Sigmoid colon (tissue), 7 donors: ENCODE measurements at places on chromosomes 1 and 21. TPM values are rescaled to one million over a fixed set of nuclear protein-coding genes. Genes with fewer than 3 reads are reported as not detected.

The AKNAD1 gene
- total RNA-seq, result 0.82 TPM

The LCE2C gene
- total RNA-seq, result not detected

The CRYAA gene
- not detected for total RNA-seq

The DCST1 gene
- not detected for total RNA-seq

The SH2D5 gene
- total RNA-seq, result not detected

DNA sequence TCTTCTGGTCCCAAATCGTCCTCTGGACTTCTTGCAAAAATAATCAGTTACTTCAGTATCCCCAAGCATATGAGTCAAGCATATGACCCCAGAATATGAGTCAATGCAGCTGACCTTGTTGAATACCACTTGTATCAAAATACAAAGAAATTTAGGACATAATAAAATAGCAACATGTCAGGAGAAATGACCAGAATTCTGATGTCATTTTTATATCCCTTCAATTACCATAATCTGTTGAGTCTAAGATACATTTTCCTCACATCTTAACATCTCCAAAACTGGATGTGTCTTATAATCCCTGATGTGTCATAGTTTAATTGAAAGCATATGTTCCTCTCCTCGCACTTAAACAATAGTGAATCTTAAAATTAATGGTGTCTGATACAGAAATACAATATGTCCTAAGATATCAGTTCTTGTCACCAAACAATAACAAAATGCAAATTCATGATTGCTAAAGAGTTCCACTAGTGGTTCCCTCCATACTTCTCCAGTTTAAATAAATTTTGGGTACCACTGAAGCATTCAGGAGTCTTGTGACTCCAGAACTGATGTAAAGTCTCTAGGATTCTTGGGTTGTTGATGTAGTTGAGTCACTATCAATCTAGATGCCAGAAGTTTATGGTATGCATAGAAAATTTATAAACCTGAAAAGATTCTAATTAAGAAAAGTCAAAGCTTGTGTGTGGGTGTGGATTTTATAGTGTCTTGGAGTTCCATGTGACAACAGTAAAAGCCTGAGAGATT lies 41.8 kb downstream of the KIFAP3 start:
- no peak overlapping the region for H3K27ac ChIP-seq
- no peaks in the 10 kb centered on the region for H3K4me1 ChIP-seq
- H3K4me3 ChIP-seq, result no peak overlapping the region
- H3K36me3 ChIP-seq, result no peaks in the 10 kb centered on the region
- no peaks in the 10 kb centered on the region for H3K27me3 ChIP-seq
- DNase-seq, result no peak

DNA sequence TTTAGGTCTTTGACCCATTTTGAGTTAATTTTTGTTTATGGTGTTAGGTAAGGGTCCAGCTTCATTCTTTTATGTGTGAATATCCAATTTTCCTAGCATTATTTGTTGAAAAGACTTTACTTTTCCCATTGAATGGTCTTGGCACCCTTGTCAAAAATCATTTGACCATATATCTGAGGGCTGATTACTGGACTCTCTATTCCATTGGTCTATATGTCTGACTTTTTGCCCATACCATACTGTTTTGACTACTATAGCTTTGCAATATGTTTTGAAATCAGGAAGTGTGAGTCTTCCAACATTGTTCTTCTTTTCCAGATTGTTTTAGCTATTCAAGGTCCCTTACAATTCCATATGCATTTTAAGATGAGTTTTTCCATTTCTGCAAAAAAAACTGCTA lies 11.4 kb upstream of the CCSAP start:
- H3K4me1 ChIP-seq, result no peaks in the 10 kb centered on the region
- H3K27ac ChIP-seq, result no peak overlapping the region
- H3K4me3 ChIP-seq, result no peak overlapping the region
- no peaks in the 10 kb centered on the region for H3K36me3 ChIP-seq

DNA sequence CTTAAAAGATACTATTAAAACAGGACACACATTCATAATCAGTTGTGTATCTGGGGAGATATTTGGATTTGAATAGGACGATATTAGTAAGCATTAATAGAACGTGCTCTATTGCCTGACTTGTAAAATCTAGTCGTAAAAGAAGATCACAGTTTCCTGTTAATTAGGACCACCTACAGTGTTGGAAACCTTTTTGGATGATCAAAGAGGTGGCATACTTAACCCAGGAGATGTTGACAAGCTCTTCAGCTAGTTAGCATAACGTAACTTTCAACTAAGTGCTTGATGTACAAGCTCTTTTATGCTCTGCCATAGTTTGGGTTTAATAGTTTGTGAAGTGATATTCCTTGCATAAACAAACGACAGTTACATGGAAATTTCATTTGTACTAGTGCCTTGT lies 293.3 kb upstream of the NR5A2 start:
- H3K4me3 ChIP-seq, result no peak overlapping the region
- H3K36me3 ChIP-seq, result no peaks in the 10 kb centered on the region
- H3K4me1 ChIP-seq, result no peaks in the 10 kb centered on the region
- no peak for DNase-seq
- H3K27ac ChIP-seq, result no peak overlapping the region
- H3K27me3 ChIP-seq, result no peaks in the 10 kb centered on the region

DNA sequence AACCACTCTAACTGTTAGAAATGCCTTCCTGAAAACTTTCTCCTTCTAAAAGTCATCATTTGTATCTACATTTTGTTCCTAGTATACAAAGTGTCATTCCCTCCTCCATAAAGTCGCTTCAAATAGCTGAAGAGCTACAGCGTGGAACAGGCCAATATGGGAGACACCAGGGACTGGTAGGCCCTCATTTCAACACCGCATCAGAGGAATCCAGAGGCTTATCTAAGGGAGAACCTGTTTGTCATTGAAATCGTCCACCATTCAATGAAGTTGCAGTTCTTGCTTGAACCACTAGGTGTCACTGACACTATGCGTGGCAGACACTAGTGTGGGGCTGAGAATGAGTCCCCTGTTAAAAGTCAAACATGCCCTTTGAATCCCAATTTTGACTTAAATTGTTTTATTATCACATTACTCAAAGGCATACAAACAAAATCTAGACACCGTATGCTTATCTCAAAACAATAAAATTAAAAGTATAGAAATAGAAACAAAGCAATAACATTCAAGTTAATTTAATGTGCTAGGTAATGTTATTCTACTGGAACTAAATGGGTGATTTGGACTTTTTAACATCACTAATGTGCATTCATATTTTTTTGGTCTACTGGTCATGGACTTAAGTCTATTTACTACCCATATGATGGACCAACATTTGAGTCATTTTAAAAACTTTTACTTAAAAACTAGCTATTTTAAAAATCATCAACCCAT lies 182.3 kb downstream of the FCRL5 start:
- H3K4me1 ChIP-seq, result no peaks in the 10 kb centered on the region
- DNase-seq, result no peak
- H3K4me3 ChIP-seq, result no peak overlapping the region

DNA sequence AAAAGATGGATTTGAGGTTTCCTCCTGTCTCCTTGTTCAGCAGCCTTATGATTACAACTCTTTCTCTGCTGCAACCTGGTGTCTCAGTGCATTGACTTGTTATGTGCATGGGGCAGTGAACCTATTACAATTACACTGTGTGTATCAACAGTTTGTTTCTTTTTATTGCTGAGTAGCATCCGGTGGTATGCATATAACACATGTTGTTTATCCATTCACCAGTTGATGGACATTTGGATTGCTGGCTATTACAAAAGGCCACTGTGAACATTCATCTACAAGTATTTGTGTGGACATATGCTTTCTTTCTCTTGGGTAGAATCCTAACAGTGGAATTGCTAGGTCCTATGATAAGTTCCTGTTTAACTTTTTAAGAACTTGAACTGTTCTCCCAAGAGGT lies 65.9 kb downstream of the FMO4 start:
- H3K4me1 ChIP-seq, result no peaks in the 10 kb centered on the region
- no peak for DNase-seq
- no peak overlapping the region for H3K27ac ChIP-seq
- no peaks in the 10 kb centered on the region for H3K36me3 ChIP-seq

DNA sequence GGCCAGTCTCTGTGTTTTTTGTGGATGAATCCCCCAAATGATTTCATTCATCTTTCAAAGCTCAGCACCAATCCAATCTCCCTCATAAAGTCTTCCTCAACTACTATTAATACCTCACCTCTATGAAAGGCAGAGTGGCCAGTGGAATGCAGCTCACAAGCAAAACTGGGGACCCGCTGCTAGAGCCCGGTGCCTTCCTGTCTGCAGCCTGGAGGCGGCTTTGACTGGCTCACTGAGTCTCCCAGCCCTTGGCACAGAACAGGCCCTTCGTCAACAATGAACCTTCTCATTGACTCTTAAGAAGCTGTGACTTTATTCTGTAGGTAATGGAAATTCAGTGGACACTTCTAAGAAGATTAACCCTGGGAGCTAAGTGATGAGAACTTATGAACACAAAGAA lies 86.8 kb upstream of the RAB4A start:
- no peak overlapping the region for H3K4me3 ChIP-seq
- H3K36me3 ChIP-seq, result no peaks in the 10 kb centered on the region
- no peaks in the 10 kb centered on the region for H3K27me3 ChIP-seq
- no peaks in the 10 kb centered on the region for H3K4me1 ChIP-seq
- no peak for DNase-seq

- no peak overlapping the region for H3K4me3 ChIP-seq
- no peaks in the 10 kb centered on the region for H3K27me3 ChIP-seq
- no peak overlapping the region for H3K27ac ChIP-seq
- no peaks in the 10 kb centered on the region for H3K4me1 ChIP-seq
- no peak for DNase-seq
Measured at GRCh38 chr1:227532019-227532619, 31.2 kb upstream of the ZNF678 start.
